ENCODE measurements at places on chromosomes 2 and 18. TPM values are rescaled to one million over a fixed set of nuclear protein-coding genes. Genes with fewer than 3 reads are reported as not detected.

Gene RUFY4
- 0.17 TPM for total RNA-seq

Gene SEH1L
- 25.5 TPM for total RNA-seq

Gene ERFE
- 0.35 TPM for total RNA-seq

Gene FAM237A
- total RNA-seq = not detected

Gene CD8B
- 4.1 TPM for total RNA-seq

Gene OSBPL1A
- total RNA-seq = 33.6 TPM

Gene SAG
- total RNA-seq = not detected

Gene SULT1C2
- total RNA-seq = 154 TPM

Gene SOX11
- total RNA-seq = 0.03 TPM

Gene MC5R
- not detected for total RNA-seq

Gene CMPK2
- total RNA-seq = 2.9 TPM

Gene RGPD4
- total RNA-seq = not detected

- no peak for DNase-seq
These were observed 16.2 kb upstream of the ARL4C start for GRCh38 chr2:234512884-234513669.

DNA sequence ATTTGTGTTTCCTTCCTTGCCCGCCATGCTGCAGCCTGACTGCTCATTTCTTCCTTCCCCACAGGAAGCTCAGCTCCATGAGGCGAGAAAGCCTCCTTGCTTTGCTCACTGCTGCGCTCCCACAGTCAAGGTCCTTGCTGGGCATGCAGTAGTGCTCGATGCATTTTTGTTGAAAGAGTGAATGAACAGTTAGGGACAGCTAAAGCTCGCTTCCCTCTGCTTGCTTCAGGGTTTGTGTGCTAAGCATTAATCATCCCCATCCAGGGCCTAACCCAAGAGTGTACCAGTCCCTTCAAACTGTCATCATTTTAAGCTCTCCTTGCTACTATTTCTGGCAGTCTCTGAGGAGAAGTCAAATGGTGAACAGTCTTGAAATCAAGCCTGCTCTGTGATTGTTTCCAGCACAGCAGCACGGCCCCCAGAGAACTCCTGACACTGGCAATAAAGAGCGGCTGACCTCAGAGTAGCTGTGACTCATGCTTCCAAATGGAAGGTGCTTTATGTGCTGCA is 171.7 kb upstream of the SOX11 start:
- no peak for DNase-seq

- DNase-seq = no peak
These were observed 518.7 kb downstream of the TXNL1 start for GRCh38 chr18:56119681-56120080.

DNA sequence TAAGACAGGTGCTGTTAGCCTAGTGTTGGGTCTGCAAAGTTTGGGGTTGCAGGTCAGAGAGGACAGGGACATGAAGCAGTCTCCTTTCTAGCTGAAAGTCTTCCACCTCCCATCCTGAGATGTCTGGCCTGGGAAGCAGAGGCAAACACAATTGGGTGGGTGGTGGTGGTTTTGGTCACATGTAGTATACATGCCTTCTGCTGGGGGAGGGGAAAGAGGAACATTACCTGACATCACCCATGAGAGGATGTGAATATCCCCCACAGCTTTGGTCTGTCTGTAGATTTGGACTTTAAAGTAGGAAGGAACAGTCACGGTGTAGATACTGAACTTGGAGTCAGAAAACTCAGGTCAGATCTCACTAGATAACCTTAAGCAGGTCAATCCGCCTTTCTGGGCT is 4.6 kb upstream of the DNAJC5G start:
- no peak for DNase-seq

DNA sequence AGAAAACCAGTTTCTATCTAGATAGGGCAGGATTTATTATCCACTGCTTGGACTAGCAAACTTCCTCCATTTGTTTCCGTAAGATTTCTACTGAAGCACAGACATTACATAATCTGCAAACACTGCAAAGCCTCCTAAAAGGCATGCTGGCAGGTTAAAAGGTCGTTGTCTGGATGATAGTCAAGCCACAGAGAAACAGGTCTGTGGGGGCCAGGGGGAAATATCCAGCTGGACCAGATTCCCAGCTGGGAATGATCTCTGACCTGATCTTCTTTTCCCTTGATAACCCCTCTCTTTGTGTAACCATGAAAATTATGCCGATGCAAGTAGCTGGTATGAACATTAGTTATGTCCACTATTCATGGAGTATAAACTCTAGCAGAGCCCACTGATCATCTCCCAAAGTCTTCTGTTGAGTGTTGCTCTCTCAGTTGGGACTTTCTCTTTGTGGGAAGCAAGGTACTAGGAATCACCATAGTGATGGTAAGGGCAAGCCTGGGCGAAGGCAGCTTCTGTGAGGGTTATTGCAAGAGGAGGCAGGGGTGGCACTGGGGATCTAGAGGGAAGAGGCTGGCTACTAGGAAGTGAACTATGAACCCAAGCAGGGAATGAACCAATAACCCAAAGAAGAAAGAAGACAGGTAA is 61.3 kb downstream of the GDF7 start:
- DNase-seq = no peak

GRCh38 chr2:61995515-61995914 is 90.0 kb downstream of the COMMD1 start:
- DNase-seq = no peak

DNA sequence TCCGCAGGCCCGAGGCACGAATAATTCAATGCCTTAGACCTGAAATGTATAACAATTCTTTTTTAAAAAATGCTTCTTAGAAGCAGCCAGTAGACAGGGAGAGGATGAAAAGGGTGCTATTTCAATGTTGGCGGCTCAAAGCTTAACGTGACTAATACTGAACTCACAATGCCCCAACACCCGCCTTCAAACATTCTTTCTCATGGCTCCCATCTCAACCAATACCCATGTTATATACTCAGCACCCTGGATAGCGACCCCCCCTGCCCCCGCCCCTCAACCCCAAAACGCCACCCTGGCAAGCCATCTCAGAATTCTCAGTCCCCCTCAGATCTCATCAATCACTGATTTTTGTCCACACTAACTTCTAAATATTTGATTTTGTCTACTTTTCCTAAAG is 4.4 kb downstream of the FBXO41 start:
- DNase-seq = no peak

DNA sequence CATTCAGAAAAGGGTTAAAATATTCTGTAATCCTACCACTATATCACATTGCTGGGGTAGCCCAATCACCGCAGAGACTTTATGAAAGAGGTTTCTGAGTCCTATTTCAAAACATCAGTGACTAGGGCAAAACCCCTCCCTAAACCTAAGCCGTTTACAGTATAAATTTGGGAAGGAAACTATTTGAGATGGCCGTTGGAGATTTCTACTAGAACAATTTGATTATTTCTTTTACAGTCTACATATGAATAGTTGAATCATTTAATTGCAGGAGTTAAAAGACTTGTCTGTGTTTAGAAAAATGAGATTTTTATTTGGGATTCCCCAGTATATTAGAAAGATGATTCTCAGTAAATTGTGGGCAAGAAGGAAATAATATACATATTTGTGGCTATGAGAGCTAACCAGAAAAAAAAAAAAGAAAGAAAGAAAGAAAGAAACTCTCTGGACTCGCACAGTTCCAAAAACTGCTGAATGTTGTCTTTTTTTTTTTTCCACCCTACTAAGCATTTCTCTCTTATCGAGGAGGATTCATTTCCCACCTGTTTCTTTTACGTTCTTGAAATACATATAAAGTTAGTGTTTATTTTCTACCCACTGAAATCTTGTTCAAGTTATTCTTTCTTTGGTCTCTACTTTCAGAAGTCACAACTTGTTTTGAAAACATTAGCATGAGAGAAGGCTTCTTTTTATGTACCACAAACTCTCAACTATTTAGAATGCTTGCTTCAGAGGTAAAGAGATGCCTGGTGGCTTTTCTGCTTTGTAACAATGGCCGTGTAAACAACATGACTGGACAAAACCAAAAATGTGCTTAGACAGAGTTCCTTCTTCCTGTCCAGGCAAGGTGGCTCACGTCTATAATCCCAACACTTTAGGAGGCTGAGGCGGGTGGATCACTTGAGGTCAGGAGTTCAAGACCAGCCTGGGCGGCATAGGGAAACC is 65.9 kb downstream of the BCL2 start:
- no peak for DNase-seq

DNA sequence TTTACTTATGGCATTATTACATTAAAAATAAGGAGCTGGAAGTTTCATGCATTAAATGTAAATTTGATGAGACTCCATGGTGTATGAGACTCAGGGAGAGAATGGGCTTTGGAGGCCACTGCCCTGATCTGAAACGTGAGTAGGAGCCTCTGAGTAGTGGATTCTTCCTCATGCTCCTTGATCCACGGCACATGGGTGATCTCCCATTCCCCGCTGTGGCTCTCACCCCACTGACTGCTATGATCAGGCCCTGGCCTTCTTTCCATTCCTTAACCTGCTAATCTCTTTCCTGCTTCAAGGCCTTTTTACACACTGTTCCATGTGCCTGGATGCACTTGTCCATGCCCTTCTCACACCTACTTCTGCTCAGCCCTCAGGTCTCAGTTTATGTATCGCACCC is 68.4 kb downstream of the SMAD7 start:
- DNase-seq = no peak

GRCh38 chr2:20724500-20725053 is 57.6 kb downstream of the GDF7 start:
- DNase-seq = no peak

- no peak for DNase-seq
These were observed 87.9 kb downstream of the INHBB start for GRCh38 chr2:120433816-120434290.

DNA sequence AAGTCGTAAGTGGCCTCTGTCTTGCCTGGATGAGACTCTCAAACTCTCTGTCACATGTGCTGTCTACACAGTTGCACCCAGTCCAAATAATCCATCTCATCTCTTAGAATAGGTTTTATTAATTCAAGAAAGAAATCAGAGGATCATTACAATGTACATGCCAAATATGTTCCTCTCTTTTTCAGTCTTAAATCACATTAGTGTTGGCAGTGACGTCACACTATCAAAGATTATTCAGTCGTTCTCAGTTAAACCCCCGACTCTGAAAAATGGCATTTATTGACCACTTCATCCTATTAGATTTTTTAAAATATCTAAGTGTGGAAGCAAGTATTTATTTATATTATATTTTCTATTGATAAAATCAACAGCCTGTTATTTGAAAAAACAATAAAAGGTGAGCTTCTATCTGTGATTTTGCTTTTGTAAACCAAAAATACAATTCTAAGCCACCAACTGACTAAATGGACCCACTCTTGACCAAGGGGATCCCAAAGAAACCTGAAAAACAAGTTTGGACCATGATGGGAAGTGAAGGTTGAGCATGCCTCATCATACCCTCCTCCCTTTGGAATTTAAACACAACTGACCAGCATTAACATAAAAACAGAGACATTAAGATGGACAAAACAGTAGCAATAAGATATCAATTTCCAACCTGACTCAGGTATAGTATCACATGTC is 1894.4 kb upstream of the LRRTM1 start:
- DNase-seq = no peak

DNA sequence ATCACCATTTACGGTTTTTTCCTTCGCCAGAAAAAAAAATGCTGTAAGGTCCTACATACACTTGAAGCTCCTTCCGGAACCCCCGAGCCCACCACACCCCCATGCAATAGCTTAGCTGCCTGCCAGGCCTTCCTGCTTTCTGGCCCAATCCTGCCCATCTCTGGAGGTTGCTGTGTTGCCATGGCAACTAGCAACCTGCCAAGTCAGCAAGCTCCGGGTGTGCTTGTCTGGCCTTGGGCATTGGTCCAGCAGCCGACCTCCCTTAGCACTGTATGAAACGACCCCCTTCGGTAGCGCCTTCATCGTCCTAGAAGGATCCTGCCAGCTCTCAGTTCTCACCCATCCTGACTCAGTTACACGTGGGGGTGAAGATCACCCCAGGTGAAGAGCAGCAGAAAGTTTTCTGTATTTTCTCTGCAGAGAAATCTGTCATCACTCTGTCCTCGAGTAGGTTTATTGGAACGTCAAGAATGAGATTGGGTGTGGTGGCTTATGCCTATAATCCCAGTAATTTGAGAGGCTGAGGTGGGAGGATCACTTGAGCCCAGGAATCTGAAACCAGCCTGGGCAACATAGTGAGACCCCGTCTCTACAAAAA is 47.4 kb upstream of the MTCL1 start:
- DNase-seq = no peak

DNA sequence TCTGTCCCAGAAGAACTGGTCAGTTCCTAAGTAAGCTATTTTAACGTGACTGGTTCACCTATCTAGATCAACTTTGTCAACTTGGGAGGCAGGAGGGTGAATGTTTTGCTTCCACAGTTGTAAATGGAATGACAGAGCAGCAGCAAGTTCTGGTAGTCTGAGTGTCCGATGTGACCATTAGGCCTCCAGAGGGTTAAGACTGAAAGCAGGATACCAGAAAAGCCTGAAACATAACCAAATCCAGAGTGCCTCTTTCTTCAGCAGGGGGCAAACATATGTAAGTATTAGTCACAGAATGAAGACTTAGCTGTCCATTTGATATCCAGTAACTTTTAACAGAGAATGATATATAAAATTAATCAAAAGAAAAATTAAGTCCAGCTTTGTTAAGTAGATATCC is 9.2 kb downstream of the HOXD3 start:
- no peak for DNase-seq

DNA sequence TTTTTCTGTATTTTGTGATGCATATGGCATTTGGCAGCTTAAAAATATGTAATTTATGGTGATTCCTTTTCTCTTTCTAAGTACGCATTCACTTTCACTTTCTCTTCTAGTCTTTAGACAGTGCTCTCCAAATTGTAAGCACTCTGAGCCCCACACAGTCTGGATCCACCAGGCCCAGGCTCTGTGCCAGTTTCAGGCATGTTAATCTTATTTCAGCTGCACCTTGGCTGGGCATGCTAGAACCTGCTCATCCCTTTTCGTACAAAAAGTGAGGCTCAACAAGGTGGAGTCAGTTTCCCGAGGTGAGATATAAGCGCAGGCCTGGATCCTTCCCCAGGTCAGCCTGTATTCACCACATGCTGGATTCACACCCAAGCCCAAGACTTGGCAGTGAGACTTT is 203.9 kb downstream of the MTX2 start:
- no peak for DNase-seq

- no peak for DNase-seq
These were observed 7.5 kb downstream of the RALBP1 start for GRCh38 chr18:9482790-9483189.

- DNase-seq = no peak
These were observed 145.2 kb downstream of the RAD51AP2 start for GRCh38 chr2:17373041-17373440.

Measured in mucosa of gallbladder (tissue), 1 donor.